ENCODE measurements at places on chromosomes 6 and 20.

DNA sequence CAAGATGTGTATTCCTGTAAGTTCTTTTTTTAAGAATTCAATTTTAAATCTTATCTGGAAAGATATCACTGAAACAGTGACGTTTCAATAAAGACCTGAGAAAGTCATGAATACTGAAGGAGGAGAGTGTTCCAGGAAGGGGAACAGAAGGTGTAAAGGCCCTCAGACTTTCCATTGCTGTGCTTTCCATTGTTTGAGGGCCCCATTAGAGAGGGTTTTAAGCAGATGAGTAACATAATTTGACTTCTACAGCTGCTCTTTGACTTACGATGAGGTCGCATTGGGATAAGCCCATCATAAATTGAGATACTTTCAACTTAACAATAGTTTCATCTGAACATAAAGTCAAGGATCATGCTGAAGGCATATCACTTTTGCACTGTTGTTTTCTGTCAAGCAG lies 24.7 kb downstream of the ACOT13 start:
- no peak for DNase-seq

DNA sequence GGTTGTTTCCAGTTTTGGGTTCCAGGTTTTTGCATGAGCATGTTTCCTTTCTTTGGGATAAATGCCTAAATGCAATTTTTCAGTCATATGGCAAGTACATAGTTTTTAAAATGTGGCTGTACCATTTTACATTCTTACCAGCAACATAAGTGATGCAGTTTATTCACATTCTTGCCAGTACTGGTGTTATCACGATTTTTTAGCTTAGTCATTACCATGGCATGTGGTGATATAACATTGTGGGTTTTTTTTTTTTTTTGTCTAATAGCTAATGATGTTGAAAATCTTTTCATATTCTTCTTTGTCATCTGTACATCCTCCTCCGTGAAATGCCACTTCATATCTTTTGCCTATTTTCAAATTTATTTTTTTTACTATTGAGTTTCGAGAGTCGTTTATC lies 2.9 kb upstream of the TDRD6 start:
- DNase-seq = no peak

- DNase-seq = no peak
These were observed 924.1 kb downstream of the EPHA7 start for GRCh38 chr6:92495242-92495641.

- no peak for DNase-seq
These were observed 5.9 kb downstream of the HLA-A start for GRCh38 chr6:29948277-29948676.

Data from HS-27A (cell line).